ENCODE measurements at places on chromosomes 3 and 15.

- no peak for DNase-seq
Observed at GRCh38 chr3:66393333-66394005, 107.4 kb downstream of the LRIG1 start.

DNA sequence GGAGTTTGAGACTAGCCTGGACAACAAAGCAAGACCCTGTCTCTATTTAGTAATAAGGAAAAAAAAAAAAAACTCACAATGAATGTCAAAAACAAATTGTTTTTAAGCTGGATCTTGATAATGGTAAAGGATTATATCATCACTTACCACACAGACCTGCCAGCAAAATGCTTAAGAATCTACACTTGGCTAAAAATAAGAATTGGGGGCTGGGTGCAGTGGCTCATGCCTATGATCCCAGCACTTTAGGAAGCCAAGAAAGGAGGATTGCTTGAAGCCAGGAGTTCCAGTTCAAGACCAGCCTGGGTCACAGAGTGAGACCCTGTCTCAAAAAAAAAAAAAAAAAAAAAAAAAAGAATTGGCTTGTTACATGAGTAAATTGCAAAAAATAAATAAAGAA lies 31.0 kb downstream of the ACAP2 start:
- DNase-seq: no peak

- no peak for DNase-seq
Observed at GRCh38 chr3:64072126-64072525, 48.8 kb upstream of the PSMD6 start.

DNA sequence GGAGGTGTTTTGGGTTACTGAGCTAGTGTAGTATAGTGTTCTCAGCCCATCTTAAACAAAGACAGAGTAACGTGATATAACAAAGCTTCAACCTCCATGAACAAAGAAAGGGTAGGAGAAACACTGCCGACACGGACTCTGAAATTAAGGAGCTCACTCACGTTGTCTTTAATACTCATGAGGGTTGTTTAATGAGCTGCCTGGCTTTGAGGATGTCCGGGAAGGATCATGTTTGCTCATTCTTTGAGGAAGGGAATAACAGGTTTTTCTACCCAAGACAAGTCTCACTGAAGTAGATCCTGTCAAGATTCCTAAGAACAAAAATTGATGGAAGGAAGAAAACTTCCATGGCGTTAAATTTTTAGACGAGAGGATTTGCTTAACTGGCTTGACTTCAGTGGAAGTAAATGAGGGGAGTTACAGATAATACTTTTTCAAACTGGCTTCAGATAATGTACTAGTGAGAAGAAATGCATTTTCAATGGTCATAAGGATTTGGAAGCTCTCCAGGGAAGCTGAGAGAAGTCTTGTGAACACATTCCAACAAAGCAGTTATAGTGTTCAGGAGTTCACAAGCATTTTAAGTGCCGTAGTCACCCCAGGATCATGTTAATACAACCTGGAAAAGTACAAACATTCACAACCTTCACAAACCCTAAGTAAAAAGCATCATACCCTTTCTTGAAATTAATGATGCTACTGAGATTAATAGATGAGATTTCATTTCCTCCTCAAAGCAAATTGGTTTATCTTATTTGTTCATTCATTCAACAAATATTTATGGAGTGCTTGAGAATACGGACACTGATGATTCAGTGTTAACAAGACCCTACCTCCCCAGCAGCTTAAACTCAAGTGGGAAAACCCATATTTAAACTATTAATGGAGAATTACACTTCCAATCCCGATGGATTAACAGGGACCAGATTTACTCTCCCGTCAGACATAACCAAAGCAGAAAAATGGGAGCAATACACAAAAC lies 101.5 kb downstream of the SHQ1 start:
- DNase-seq: no peak

DNA sequence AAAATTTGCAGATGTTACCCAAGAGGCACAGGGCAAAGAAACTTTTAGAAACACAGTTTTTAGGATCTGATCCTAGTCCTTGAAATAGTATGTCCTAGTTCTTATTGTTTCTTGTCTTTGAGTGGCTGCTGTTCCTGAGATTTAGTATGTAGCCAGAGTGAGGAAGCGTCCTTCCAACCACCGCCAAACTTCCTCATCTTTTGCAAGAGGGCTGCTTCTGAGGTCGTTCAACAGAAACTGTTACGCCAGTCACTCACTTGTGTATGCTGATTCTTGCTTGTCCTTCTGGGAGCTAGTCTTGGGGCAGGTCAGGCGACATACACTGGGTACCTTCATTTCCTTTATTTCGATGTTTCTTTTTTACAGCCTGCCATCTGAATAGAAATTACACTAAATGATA lies 577.3 kb upstream of the ZNF717 start:
- no peak for DNase-seq

DNA sequence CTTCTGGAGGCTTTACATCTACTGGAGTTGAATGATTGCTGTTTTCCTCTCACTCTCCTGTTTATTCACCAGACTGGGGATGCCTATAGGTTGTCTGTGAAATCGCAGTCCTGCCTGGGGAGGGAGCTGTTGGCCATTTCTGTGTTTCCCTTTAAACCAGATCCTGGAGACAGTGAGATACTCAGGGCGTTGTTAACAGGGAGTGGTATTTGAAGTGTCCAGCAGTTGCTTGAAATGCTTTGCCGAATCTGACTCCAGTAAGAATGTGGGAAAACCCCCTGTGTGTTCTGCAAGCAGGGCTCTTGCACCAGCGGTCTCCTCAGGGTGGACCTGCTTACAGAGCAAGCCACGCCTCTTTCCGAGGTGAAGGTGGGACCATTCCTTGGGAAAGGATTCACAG lies 4.3 kb upstream of the LRRK1 start:
- DNase-seq: peak; percentile 32

DNA sequence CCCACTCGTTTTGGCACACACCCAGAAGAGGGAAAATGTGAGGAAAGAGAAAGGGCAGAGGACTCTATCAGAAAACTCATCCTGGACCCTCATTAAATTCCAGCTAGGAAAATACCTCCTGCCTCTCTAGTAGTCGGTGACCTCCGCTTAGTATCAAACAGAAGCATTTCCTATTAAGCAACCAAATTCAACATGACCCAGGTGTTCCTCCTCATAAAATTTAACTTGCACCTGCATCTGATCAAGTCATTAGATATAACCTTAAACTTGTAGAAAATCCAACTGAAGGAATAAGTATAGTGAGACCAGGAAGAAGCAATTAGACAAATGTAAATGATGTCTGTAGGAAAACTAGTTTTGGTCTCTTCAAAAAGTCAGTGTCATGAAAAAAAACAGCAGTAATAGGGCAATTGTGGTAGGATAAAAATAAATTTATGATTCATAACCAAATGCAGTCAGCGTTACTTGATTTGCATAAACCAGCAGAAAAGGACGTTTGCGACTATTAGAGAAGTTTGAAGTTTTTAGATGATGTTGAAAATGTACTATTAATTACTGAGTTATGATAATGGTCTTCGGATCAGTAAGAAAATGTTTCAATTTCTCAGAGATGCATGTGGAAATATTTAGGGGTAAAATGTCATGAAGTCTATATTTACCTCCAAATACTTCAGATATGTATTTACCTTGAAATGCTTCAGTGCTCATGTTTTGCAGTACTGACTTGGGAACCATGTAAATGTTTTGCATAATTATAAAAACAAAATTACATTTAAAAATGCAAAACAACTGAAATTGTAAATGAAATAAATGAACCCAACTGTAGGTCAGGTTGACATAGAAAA lies 44.6 kb downstream of the LDHAL6B start:
- no peak for DNase-seq

DNA sequence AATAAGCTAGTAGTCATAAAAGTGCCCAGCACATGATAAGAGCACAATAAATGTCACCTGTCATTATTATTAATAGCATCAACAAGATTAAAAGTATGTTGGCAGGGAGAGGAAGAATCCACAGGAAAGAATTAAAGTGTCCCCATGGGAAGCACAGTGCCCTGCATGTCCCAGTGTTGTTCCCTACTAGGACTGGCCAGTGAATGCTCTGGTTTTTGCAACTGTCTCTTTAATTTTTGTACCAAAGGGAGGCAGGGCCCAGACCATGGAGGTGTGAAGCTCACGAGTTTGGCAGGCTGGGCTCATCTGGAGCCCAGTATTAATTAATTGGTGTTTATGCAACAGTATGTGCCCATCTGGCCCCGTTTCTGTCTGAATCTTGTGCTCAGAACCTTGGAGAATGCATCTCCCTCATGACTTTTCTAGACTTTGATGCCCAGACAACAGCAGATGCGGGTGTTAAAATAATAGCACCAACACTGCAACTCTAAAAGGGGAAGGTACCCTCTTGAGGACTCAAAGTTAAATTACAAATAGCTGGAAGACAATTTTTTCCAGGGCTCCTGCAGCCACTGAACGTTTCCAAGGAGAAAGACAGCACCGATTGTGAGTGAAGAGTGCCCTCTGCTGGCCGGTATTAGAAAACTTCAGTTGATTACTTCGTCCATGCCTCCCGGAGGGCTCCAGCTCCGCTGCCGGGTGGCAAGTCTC lies 71.9 kb upstream of the SPATA12 start:
- DNase-seq: peak; percentile 41

- DNase-seq: no peak
Observed at GRCh38 chr3:24136624-24137310, 191.7 kb downstream of the NR1D2 start.

- no peak for DNase-seq
Observed at GRCh38 chr15:81080996-81081395, 53.1 kb upstream of the CFAP161 start.

DNA sequence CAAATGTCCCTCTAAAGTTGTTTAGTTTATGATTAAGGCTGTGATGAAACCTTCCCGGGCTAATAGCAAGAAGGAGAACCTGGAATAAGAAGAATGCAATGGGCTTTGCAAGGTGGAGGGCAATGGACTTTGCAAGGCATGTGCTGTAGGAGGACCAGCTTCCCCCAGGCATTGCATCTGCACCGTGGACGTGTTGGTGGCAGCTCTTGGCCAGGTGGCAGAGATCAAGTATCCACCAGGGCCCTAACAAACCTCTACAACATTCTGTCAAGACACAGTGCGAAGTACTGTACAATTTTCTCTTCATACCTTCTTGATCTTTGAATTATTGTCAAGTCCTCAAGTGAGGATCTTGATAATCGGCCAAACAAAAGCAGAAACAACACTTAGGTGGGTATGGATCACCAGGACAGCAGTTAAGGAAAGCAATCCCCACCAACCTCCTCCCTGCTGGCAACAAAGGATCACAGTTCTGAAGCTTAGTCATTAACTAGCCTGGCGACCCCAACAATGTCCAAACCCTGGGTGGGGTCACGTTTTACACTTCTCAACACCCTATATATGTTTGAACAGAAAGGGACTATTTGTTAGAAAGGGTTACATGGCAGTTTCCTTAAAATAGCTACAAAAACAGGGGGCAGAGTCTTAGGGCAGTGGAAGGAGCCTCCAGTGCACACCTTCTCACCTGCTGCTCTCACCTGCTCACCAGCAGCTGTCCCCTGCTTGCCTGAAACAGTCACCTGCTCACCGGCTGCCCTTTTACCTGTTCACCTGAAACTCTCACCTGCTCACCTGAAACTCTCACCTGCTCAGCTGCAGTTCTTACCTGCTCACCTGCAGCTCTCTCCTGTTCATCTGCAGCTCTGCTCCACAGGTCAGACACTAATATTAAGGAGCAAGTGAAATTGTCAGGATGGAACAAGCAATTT lies 137.9 kb upstream of the LIPC start:
- no peak for DNase-seq

- DNase-seq: no peak
Observed at GRCh38 chr3:28125342-28125741, 116.1 kb upstream of the CMC1 start.

- no peak for DNase-seq
Observed at GRCh38 chr3:100045696-100046095, 68.6 kb downstream of the FILIP1L start.

DNA sequence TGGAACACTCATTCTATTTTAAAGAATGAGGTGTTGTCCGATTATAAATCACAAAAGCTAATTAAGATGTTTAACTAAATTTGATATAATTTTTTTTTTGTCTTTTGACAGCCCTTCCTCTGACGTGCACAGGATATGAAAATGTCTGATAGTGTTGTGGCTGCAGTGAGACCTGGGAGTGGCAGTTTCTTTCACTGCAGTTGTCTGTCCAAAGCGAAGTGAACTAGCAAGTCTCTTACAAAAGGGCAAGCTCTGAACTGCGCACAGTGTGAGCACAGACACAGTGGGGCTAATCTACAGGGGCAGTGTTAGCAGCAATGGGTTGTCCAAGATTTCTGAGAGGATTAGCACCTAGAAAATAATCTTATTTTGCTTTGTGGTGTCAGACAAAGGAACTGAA lies 29.1 kb upstream of the MYRIP start:
- DNase-seq: no peak

GRCh38 chr3:194384569-194385001 lies 14.5 kb downstream of the GP5 start:
- DNase-seq: no peak

- no peak for DNase-seq
Observed at GRCh38 chr15:80999623-81000036, 1.1 kb upstream of the TLNRD1 start.

DNA sequence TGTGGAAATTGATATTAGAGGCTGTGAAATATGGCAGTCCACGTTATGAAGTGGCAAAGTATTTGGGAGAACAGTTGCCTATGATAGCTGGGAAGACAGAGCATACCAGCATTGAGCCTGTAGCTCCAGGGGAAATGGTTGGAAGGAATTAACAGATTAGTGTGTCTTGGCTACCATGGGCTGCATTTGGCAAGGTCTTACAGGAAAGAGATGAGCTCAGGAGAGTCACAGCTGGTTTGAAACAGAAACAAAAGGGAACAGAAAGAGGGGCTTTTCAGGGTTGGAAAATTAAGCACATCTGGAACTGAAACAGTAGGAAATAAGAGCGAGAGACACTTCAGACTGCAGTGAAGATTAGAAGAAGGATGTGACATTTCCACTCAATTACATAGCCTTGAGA lies 141.7 kb downstream of the FBLN2 start:
- DNase-seq: no peak

- no peak for DNase-seq
Observed at GRCh38 chr15:42427429-42428223, 63.3 kb downstream of the ZNF106 start.

GRCh38 chr3:151686257-151686656 lies 47.5 kb upstream of the AADACL2 start:
- no peak for DNase-seq

DNA sequence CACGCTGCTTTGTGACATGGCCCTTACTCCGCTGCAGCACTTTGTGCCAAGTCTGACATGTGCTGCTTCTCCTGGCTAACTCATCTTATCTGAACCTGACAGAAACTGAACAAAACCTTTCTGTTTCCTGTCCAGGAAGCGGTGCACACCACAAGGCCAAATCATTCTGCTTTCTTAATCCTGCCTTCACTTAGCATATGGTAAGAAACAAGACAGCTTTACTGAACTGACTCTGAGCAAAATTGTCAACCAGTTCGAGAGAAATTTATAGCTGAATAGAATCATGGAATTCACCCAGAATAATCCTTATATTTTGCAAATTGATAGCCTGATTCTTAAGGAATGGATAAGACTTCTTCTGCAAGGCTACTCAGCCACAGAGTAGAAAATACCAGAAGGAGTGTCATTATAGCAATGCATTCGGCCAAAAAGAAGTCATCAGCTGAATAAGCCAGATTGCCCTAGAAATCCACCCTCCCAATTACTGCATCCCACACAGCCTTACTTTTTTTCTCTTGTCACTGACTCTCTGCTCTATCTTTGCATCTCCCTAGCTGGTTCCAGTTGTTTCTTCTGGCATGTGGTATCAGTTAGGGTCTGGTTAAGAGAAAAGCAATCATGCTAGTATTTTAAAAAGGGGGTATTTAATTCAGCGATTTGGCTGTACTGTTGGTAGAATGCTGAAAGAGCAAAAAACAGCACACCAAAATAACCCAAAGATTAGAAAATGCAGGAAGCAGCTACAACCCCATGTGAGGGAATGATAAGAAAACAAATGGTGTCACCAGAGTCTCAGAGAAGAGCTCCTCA lies 41.6 kb upstream of the STRIT1 start:
- no peak for DNase-seq

Measured in 8988T (cell line).